ENCODE measurements at places on chromosomes 3 and 15.

DNA sequence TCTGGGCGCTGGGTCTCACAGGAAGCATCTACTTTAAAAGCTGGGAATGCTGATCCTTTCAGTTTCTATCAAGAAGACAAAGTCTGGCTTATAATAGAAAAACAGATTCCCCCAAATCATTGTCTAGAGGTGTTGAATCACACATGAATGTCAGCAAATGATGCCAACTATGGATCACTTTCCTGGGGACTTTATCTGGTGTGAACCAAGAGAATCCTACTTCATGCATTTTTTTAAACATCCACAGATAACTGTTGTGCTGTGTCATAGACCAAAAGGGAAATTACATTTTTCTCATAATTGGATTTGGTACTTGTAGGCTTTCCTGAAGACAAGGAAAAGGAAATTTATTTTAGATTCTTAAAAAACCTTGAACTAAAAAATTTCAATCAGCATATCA is 132.7 kb downstream of the CD47 start:
- DNase-seq, result no peak

DNA sequence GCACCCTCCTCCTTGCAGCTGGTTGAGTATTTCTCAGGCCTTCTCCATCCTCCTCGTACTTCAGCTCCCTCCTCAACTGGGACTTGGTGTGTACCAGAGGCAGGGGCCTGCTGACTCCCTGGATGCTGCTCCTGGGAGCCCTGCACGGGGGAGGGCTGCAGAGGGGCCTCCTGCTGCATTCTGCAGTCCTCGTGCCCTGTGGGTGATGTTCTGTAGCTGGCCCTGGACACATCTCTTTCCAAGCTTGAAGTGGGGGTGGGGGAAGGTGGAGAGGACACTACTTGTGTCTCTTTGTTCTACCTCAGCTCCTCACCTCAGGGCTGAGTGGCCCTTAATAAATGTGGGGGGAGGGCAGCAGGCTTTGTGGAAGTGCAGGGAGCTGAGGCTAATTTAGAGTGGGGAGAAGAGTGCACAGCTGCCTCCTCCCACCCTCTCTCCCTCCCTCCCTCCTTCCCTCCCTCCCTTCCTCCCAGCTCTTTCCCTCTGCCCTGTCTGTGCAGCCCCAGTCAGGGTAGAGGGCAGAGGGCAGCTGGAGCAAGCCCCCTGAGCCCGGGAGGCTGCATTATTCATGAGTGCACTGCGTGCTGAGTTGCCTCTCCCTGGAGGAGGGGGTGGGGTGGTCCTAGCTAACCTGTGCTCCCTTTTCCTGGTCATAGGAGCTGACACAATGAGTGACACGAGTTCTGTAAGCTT is 3.7 kb upstream of the GRM2 start:
- no peak for DNase-seq

DNA sequence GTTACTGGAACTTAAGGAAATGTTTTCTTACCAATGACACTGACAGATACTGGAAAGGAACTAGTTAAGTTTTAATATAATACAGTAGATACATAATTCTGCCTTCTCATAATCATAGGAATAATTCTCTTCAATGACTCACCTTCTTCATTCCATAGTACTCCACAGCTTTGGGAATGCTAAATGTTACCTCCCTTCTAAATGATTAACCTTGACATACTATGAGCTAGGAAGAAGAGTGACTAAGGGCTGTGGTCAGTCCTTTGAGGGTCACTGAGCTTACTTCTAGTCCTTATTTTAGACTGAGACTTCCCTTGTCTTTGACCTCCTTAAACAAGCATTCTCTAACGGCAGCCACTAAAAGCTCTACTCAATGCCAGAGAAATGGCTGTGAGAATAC is 69.6 kb upstream of the PPIB start:
- DNase-seq, result no peak

DNA sequence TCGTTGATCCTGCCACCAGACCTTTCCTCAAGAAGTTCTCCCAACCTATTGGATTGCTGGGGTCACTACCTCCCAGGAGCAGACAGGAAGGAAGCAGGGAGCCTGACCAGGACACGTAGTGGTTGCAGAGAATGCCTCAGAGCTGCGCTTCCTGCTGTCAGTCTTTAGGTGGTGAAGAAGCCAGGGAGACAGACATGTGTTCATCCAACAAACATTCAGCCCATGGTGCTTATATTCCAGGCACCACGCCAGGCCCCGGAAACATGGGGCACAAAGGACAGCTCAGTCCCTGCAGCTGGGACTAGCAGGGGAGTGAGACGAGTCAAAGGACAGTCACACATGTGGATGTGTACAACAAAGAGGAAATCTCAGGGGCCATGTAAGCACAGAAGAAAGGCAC is 26.0 kb upstream of the CORO2B start:
- peak; percentile 5 for DNase-seq

DNA sequence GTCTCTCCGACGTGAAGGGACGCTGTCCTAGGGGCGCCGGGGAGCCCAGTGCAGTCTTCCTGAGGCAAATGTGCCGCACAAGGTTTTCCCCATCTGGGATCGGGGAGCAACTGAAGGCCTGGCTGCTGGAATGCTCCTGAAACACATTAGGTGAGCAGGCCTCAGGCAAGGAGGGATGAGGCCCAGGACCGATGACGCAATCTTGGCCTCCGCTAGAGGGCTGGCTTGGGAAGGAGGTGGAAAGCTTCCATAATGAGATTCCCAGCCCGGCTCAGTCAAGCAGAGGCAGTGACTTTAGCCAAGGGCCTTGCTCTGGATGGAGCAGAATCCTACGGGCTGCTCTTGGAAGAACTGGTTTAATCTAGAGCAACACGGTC is 50.8 kb downstream of the CPN2 start:
- no peak for DNase-seq

DNA sequence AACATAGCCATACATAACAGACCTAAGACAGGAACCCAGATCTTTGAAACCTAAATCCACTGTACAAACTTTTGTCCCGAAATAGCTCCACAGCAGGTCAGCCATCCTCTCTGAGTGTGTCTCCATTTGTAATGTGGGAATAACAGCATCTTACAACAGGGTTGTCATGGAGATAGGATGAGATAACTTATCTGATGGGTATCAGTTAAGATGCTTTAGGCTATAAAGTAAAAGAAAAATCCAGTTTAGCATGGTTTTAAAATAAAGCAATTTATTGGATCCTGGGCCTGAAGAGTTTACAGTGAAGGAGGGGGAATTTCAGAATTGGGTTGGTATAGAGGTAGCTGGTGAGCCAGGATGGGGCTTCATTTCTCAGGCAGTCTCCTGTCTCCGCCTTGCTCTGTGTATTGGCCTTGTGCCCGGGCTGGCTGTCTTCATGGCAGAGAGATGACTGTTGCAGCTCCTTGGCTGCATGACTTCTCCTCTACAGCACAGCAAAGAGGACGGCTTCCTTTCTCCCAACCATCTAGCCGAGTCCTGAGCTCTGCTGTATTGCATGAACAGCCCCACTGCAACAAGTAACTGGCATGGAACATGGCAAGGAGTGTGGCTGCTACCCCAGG is 131.9 kb upstream of the PROK2 start:
- DNase-seq, result no peak

DNA sequence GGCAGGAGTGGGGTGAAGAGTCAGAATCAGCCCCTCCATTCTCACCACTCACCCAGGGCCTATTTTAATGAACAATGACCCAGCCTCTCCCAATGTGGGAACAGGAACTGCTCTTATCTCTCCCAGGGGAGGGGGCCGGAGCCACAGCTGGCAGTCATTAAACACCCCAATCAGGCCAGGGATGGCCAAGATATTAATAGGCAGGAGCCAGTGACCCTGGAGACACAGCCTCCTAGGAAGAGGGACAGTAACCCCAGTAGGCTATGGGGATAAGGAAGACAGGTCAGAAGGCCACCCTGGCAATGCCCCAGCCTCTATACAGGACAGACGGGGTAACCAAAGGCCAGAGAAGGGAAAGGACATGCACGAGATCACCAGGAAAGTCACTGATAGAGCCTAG is 38.6 kb downstream of the VIPR1 start:
- DNase-seq, result no peak

DNA sequence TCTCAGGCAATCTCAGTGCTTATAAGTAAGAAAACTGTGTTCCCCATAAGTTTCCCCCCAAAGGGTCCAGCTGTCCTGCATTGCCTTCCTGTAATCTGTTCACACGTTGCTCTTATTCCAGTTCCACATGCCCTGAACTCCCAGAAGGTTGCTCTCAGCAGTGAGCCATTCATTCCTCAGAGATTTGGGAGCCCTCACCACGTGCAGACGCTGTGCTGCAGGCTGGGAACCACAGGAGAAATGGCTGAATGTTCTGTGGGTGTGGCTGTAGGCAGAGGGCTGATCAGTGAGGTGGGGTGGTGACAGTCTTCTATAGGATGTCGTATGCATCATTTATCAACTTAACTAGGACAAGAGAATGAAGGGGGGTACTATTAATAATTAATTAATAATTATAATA is 3.3 kb upstream of the THSD4 start:
- DNase-seq, result no peak

GRCh38 chr3:45345846-45346580 is 42.4 kb upstream of the LARS2 start:
- no peak for DNase-seq

GRCh38 chr15:56467616-56468015 is 2.7 kb upstream of the MNS1 start:
- no peak for DNase-seq

DNA sequence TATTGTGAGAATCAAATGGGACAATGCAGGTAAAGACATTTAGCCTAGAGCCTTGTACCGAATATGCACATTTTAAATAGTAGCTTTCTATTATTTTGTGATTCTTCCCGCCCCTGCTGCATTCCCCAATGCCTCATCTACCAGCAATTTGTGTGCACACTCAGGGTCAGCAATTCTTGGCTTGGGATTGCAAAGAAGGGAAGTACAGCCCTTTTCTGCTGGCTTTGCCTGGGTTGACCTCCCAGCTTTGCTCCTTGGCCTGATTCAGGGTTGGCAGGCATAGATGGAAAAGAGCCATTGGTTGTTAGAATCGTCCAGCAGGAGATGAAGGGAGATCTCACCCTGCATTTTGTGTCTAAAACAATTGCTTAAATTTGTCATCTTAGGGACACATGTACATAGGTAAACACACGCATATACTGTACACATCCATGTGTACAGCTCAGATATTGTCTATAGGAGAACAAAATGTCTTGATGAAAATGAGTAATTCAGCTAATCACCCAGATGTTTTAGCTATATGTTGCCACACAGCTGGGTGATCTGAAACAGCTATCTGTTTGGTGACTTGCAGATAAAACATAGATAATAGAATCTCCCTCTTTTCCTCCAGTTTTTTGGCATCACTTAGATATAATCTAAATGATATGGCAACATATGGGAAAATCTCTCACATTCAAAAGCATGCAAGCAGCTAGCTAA is 340.9 kb upstream of the TBL1XR1 start:
- DNase-seq, result no peak

- DNase-seq, result no peak
These were observed 10.7 kb upstream of the CHSY1 start for GRCh38 chr15:101262551-101262950.

DNA sequence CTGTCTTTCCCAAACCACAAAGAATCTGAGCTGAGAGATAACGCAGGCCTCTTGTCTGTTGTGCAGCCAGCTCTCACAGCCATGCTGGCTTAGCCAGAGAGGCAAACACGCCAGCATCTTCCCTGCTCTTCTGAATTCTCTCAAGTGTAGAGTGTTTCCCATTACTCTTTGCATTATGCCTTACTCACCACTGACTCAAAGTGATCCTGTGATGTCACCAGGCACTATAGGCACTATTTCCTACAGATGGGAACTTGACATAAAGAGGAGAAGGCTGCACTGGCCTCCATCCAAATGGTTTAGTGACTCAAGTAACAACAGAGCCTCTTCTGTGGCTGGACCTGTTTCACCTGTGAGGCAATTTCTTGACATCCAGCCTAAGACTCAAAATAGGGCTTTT is 44.4 kb downstream of the PDZRN3 start:
- no peak for DNase-seq

DNA sequence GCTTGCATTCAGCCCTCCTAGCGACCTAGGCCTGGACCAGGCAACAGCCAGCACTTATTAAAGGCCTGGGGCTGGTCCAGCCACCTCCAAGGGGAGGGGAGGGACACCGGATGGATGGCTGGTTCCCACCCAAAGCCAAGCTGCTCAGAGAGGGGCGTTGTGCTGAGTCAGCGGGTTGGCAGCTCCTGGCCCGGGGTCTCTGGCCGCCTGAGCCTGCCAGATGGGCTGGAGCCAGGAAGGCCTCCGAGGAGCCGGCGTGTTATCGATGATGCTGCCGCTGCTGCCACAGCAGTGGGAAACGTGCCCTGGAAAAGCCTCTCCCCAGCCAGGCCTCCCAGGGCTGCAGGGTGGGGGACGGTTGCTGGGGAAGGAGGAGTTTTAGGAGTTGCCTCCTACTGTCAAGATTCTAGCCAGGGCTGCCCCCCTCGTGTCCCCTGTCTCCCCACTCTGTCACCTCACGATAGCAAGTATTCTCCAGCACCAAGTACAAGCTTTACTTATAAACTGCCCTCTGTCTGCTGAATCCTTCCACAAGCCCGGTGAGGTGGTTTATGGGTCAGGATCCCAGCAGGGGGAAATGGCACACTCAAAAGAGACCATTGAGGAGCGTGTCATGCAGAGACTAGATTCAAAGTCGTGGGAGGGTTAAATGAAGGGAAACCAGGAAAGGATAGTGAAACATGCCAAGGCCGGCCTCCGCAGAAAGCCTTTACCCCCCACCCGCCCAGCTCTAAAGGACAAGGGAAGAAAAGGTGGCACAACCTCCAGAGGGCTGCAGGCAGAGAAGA is 43.2 kb upstream of the TSEN2 start:
- no peak for DNase-seq

DNA sequence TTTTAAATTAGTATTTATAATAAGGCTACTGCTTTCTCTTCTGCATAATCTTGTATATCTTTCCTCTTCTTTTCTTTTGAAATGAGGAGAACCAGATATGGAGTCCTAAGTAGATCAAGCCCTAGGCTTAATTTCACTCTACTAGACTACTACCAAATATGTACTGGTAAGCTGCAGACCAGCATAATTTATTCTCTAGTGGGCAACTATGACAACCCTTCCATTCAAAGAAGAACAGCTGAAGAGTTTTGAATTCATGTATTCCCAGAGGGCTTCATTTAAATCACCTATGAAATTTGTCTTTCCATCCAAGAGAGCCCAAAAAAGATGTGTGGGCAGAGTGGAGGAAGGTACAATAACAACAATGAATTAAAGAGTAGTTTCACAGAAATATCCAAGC is 10.0 kb downstream of the RAD18 start:
- DNase-seq, result no peak

DNA sequence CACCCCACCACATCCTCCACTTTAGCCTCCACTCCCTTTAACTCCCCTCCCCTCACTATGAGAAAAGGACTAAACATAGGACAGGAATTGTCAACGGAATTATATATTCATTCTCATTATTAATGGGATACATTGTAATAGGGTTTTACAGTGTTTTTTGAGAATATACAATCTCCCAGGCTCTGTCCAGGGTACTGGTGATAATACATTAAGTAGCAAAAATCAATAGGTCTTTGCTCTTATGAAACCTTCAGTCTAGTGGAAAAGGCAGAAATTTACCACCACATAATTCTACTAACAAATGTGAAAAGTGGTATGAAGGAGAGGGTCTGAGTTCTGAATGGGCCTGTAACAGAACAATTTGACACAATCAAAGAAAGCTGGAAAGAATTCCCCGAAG is 28.2 kb upstream of the IGSF11 start:
- no peak for DNase-seq
